Natural killer cell treated with Interleukin-12 subunit alpha and Interleukin-12 subunit beta and Interleukin-15 and Interleukin-18, amount 100 ng/mL, for 72 hours (primary cell): ENCODE measurements at places on chromosomes 5 and 9. TPM values are rescaled to one million over a fixed set of nuclear protein-coding genes. Genes with fewer than 3 reads are reported as not detected.

DNA sequence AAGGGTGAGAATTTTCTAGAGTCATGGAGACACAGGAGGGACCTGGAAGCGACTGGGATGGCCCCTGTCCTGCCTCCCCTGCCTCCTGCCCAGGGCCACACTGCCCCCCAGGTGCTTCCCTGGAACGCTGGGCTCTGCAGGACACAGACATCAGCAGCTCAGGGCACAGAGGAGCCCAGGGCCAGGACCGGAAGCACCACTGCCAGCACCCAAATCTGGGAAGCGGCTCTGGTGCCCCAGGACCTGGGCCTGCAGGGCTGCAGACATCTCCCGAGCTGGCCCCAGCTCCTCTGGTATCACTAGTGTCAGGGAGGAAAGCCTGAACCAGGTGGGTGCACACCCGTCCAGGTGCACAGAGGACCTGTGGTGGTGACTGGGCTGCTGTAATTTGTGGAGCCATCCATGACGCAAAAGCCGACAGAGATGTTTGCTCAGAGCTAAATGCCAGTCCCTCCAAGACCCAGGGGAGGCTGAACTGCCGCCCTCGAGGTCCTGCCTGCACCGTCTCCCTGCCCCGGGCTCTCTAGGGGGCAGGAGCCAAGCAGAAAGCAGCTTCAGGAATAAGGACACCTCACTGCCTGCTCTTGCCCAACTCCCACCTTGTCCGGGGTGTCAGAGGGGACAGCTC lies 46.0 kb upstream of the SIMC1 start:
- no peak for DNase-seq

DNA sequence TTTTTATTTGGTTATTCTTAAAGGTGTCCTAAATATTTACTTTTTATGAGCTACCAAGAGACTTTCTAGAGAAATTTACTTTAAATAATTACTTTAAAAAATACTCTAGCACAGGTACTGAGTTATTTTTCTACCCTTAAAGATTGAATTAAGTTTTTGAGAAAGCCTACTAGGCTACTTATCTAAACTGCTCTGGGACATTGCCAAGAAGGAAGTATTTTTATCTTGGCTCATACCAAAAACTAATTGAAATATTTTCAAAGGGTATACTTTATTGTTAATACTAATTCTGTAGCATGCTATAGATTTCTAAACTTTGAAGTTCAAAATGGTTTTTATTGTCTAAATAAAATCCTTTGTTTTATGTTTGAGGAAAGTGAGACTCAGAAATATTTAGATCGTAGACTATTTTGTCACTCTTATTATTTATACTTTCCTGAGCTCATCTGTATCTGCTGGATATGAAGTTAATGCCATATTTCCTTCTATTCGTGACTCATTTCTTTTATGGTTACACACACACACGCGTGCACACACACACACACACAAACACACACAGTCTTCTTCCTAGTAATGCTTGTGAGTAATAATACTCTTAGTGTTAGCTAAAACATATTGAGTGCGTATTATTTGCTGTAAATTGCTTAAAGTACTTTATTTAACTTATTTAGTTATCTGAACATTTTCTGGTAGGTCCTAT lies 89.5 kb downstream of the MAN2A1 start:
- DNase-seq = no peak

GRCh38 chr5:149610589-149611255 lies 29.4 kb downstream of the ARHGEF37 start:
- DNase-seq = no peak

DNA sequence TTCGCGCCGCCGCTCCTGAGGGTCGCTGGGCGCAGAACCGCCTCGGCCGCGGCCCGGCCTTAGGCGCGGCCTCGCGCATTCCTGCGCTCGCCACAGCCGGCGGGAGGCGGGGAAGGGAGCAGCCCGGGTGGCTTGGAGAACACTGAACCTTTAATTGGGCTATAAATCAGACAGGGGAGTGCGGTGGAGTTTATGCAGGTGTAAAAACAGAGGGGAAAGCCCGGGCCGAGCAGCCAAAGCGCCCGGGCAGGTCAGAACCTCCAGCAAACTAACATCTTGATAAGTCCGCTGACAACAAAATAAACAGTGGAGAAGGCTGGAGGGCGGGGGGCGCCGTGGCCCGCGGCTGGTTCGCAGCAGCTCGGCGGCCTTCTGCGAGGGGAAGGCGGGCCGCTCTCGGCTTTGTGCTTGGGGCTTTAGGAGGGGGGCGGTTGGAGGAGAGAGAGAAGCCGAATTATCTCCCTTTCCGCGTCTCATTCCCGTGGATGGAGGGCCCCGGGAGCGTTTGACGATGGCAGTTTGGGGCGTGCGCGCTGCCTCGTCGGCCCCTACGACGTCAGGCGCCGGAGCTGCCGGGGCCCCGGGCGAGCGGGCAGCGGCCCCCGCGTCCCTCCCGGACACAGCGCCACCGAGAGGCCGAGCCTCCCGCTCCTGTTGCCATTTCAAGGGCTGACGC lies 11.3 kb downstream of the FOXD1 start:
- no peak for DNase-seq

GRCh38 chr5:151144275-151144674 lies 13.3 kb downstream of the ANXA6 start:
- DNase-seq = no peak

GRCh38 chr9:5188060-5188984 lies 2.9 kb upstream of the INSL6 start:
- DNase-seq = no peak

GRCh38 chr9:127255692-127256091 lies 8.9 kb upstream of the GARNL3 start:
- no peak for DNase-seq

GRCh38 chr9:88056876-88057275 lies 81.4 kb downstream of the SPATA31C2 start:
- DNase-seq = no peak

- no peak for DNase-seq
Observed at GRCh38 chr5:13866792-13867191, 77.7 kb downstream of the DNAH5 start.

DNA sequence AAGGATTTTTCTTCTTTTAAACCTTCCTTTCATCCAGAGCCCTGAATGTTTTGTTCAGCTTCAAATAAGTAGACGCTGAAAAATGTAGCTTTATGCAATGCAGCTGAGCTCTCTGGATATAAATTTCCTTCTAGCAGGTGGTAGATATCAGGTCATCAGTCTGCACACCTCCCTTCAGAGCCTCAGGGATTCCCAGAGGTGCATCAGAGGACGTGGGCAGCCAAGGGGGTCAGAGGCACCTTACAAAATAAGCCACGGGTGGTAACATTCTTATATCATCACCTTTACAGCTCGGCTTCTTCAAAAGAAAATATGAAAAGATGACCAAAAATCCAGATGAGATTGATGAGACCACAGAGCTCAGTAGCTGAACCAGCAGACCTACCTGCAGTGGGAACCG lies 19.3 kb downstream of the MOCS2 start:
- DNase-seq = no peak

DNA sequence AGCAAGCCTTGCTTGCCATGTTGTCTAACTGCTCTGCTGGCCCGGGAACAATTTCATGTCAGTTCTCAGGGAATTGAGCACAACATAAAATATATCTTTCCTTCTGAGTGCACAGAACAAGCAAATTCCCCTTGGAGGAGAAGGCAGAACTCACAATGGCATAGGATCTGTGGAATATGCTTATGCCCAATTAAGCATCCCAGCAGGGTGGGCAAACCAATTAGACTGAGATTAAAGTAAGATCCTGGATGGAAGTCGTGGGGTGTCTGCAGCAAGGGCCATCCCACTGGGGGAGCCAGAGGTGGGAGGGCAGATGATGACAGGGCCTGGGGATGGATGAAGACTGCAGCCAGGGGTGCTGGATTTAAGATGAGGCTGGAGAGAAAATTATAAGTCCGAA lies 114.1 kb downstream of the BRINP1 start:
- DNase-seq = no peak

DNA sequence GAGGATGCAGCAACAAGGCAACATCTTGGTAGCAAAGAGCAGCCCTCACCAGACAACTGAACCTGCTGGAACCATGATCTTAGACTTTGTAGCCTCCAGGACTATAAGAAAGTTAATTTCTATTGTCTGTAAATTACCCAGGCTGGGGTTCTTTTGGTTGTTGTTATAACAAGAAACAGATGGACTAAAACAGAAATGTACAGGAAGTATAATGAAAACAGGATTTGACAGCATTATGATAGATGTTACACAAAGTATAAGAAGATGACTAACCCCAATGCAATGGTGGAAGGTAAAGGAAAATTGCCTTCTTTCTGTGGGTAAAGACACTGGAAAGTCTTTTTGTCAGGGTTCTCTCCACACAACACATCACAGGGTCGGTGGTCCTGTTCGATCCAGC lies 204.2 kb downstream of the SGCD start:
- DNase-seq = no peak

DNA sequence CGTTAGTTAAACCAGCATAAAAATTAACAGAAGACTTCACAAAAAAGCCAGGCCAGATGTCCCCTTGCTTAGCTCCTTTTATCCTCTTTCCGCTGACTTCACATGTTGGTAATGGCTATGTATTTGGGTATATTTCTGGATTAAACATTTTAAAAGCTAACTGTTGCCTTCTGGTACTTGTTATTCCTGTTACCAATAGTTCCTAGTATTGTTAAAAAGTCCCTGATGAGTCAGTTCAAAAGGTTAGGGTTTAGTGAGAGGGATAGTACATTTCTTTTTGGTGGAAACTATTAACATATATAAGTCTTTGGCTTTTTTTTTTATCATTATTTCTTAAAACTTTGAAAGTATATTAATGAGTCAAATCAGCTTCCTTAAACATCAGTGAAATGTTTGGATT lies 103.2 kb upstream of the ELL2 start:
- no peak for DNase-seq

DNA sequence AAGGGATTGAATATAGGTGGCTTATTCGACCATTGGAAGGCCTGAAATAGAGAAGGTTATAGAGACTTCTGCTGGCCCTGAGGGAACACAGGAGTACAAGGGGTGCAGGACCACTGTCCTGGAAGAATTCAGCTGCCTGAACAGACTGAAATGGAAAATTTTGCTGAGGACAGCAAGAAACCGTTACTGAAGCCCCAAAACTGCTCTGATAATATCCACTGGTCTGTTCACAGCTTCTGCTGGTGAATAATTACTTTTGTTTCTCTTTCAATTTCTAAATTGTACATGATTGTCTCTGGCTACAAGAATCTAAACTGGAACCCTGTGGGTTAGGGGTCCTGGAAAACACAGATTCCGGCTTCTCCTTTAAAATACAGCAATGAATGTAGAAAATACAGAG lies 218.5 kb upstream of the CDH12 start:
- no peak for DNase-seq

- no peak for DNase-seq
Observed at GRCh38 chr5:52893105-52893504, 96.0 kb upstream of the ITGA2 start.

DNA sequence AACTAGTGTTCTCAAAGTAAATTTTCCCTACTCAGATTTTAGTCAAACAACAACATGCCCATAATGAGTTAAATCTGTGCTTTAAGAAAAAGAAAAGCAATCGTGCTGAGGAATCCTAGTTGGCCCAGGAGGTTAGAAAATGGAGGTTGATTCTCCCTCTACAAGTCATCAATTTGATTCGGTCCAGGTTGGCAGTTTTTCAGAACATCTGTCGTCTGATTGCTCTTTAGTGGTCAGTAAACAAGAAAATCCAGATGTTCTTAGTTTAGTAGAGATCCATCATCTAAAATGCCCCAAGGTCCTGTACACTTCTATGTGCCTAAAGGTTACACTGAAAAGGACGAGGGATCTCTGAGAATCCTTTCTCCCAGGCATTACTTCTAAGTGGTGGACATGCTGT lies 659.2 kb downstream of the MTRR start:
- DNase-seq = no peak

GRCh38 chr5:151255621-151256286 lies 2.8 kb downstream of the GM2A start:
- no peak for DNase-seq

DNA sequence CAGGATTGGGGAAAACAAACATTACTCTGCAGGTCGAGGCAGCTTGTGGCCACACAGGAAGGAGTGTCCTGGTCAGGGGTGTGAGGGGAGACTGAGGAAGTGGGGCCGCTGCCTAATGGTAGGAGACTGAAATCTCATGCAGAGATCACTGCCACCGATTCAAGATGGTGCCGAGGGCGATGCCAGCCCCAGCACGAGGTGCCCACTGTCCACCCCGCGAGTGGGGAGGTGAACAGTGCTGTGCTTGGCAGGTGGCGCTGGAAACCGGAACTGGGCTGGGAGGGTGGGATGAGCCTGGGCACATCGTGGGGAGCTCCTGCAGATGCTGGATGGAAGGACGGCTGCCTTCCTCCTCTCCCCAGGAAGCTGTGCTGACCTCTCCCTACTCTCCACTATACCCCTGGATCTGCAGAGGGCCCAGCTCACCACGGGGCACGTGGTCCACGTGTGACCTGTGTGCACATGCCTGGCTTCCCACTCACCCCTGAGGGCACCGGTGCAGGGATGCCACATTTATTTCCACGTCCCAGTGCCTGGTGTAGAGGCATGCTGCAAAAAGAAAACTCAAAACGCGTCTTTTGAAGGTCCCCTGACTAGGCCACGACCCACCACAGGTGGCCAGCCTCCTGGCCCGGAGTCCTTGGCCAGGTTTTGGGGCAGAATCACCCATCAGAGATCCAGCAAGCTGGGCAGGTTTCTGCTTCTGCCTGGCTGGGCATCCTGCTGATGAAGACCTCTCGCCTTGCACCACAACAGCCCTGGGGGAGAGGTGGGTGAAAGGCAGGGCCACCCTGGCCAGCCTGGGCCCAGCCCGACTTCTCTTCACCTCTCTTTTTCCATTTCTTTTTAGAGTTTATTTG lies 71.7 kb upstream of the FCN1 start:
- no peak for DNase-seq

MEF2C gene
- total RNA-seq = 3.3 TPM

CCNB1 gene
- total RNA-seq = 114 TPM

IL9 gene
- total RNA-seq = 0.52 TPM

CCL28 gene
- 4.8 TPM for total RNA-seq

PCDHB2 gene
- not detected for total RNA-seq

HOMER1 gene
- 4.2 TPM for total RNA-seq

FCN2 gene
- total RNA-seq = not detected
